Stimulated activated CD8-positive, alpha-beta memory T cell treated with anti-CD3 and anti-CD28 coated beads, Interleukin-7, amount 100 ng/mL, for 48 hours (primary cell): ENCODE measurements at places on chromosomes 6 and 20.
A peak's percentile ranks its signal among the peaks of the same experiment; 100 is the strongest.

GRCh38 chr20:6091661-6092060 is 31.2 kb downstream of the FERMT1 start:
- no peak for DNase-seq

DNA sequence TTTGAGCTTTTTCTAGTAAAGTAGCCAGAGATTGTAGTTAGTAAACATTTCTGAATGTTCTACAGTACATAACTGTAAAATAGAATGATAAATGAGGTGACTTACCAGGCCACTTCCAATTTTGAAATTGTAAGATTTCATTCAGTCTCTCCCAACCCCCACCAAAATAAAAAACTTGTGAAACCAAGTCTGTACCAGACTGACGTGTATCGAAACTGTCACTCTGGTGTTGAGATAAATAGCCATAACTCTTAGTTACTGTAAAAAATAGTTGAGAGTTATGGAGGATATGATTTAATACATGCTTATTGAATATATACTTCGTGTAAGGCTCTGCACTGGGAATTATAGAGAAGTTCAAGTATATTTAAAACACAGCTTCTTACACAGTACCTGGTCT is 455.7 kb downstream of the PLCB1 start:
- no peak for DNase-seq

DNA sequence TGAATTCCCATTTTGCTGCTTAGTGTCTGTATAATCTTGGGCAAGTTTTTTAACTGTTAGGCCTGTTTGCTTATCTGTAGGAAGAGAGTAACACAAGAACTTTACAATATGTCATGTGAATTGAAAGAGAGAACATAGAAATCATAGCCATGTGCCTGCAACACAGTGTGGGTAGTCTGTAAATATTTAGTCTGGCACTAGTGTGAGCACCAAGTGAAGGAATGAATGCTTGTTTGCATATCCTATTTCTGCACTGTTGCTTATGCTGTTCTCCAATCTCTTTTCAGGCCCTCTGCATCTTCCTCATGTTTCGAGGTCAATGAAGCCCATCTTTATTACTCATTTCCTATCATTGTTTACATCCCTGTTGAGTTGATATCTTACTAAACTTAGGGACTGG is 49.2 kb downstream of the CBFA2T2 start:
- DNase-seq: no peak

- DNase-seq: no peak
Observed at GRCh38 chr6:36616893-36617521, 22.8 kb downstream of the SRSF3 start.

- DNase-seq: no peak
Observed at GRCh38 chr6:30829033-30829432, 55.3 kb upstream of the DDR1 start.

DNA sequence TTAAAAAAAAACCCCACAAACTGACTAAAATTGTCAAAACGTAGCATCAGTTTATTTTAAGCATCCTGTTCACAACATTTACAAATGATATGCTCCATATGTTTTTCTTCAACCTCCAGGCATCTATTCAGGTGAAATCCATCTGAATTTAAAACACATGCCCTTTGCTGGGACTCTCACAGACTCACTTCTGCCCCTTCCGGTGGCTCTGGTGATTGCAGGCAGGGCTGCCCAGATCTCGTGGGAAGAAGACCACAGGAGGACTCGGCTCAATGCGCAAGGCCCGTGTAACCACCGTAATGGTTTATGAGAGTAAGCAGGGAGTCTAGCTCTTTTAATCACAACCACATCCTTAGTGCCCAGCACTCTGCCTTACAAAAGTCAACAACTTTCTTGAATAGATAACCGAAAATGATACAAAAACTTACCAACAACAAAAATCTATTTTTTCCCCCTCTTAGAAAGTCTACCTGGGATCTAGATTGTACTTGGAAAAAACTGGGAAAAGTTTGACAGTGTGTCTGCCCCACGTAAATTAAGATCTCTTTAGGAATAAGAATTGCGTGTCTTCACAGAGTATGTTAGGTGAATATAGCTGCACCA is 139.1 kb downstream of the KIF16B start:
- DNase-seq: peak; percentile 25

GRCh38 chr20:62411479-62412193 is 4.6 kb upstream of the CABLES2 start:
- no peak for DNase-seq

- no peak for DNase-seq
Observed at GRCh38 chr6:150557043-150557599, 42.6 kb upstream of the PLEKHG1 start.

DNA sequence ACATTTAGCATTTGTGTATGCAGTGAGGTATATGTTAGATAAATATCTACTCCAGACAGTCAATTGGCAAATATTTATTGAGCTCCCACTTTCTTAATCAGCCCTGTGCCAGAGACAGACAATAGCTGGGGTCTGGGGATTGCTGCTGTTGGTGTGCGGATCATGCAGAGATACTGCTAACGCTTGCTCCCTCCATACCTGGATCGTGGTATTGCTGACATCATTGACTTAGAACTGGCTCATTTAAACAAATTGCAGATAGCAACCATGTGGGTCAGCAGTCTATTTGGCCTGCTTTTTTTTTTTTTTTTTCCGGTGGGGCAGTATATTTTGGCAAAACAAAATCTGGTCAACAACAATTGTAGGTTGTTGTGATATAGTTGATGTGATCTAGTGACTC is 9.5 kb downstream of the ARID1B start:
- no peak for DNase-seq

DNA sequence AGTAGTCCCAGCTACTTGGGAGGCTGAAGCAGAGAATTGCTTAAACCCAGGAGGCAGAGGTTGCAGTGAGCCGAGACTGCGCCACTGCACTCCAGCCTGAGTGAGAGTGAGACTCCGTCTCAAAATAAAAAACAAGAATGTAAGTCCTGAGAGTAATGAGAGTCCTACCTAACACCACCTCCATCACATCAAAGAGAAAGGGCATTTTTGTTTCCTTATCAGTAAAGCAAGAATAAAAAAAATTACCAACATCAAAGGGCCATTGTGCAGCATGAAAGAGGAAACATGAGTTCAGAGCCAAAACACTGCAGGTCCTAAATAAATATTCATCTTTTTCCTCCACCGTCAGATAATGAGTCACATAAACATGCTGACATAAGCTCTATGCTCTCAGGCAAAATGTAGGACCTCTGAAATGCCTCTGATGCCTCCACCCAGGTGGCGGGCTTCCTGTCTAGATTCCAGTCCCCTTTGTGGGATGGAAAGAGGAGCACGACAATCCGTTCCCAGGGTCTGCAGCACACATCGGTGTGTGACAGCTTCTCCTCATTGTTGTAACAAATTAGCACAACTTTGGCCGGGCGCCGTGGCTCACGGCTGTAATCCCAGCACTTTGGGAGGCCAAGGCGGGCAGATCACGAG is 7.2 kb downstream of the ATP9A start:
- no peak for DNase-seq

GRCh38 chr6:54217018-54217417 is 91.2 kb upstream of the TINAG start:
- no peak for DNase-seq

GRCh38 chr6:163984124-163984936 is 569.8 kb downstream of the QKI start:
- DNase-seq: no peak

GRCh38 chr6:31558631-31559500 is 11.5 kb downstream of the NFKBIL1 start:
- no peak for DNase-seq

DNA sequence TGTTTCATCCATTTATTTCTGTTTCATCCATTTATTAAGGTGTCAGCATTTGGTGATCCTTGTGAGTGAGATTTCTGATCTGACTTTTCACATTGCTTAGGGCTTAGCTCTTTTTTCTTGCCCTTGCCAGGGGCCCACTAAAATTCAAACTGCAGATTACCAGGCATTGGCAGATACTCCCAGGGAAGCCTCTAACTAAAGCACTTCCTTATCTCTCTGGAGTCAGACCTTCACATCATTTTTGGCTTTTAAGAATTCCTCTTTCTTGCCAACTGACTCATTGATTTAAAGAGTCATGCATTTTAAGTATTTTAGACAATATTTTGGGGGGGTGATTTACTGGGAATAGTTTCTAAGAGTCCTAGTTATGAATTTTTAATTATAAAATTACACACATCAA is 2.6 kb upstream of the WFDC8 start:
- DNase-seq: no peak

DNA sequence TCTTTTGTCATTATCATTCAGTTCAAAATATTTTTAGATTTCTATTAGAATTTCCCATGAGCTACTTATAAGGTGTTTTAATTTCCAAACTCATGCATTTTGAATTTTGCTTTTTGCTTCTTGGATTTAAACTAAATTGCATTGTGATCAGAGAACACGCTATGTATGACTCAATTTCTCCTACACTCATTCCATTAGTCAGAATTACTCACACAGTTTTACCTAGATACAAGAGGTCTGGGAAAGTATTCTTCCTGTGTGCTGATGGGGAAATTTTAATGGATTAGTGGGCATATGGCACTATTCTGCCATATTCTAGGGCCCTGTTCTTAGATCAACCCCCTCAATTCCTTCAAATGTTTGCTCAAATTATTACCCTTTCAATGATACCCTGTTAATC is 49.9 kb upstream of the BMP5 start:
- no peak for DNase-seq

DNA sequence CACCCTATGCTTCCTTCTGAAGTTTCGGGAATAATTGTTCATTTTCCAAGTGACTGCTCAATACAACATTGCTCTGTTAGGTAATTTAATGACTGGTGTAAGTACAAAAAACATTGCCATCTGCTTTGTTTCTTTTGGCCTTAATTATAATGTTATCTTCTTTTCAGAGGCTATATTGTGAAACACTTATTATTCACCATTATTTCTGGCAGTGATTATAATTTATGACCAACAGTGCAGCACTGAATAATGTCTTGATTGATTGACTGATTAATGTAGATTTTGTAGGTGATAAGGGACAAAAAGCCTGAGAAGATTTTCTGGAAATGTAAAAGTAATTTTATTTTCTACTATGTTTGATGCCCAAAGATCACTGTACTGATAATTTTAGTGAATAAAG is 377.7 kb downstream of the PLCB1 start:
- no peak for DNase-seq

DNA sequence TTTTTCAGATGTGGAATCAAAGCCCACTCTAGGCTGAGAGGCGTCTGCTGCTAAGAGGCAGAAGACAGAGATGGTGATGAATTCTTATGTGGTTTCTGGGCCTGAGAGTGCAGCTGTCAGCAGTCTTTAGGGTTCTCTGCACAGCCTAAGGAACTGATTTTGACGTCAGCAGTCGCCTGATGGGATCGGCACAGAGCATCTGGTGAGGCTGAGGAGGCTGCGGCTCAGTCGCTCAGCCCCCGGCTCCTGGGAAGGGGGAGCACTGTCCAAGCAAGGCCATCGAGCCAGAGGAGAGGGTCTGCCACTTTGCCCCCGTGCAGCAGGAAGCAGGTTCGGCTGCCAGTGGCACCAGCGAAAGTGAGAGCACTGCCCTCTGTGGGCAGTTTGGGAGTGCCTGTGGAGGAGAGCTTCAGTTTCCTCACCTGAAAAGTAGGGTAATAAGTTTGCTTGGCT is 92.5 kb downstream of the TCP11 start:
- DNase-seq: no peak

DNA sequence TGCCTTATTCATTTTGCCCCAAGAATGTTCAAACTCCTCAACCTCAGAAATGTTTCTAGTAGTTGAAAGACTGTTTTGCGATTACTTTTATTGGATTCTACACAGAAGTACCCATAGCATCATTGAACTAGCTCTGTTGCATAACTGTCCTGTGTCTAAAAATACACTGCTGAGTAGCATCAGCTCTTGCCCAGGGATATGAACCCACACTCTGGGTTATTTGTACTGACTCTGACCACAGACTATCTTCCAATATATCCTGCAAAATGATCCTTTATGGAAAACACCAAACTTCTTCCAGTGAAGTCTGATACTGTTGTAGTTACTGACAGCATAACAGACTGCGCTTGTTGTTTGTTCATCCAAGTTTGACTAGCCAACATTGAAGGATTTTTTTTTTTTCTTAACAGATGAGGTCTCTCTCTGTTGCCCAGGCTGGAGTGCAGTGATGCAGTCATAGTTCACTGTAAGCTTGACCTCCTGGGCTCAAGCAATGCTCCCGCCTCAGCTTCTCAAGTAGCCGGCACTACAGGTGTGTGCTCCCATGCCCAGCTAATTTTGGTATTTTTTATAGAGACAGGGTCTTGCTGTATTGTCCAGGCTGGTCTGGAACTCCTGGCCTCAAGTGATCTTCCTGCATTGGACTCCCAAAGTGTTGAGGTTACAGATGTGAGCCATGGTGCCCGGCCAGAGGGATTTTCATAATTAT is 49.9 kb downstream of the TULP4 start:
- no peak for DNase-seq

DNA sequence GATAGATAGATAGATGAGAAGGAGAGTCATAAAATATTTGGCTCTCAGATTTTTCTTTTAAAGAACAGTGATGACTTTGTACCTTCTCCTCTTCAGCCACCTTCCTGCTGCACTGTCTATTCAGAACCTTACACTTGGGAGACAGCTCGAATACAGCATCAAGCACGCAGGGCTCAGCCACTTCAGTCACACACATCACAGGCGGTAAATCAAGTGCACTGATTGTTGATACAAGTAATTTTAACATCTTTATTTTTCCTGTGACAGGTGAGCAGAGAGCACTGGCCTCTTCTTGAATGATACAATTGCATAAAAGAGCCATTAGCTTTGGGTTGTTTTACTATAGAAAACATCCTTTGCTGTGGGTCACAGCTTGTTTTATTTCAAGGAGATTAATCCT is 1118.5 kb upstream of the EYS start:
- no peak for DNase-seq

DNA sequence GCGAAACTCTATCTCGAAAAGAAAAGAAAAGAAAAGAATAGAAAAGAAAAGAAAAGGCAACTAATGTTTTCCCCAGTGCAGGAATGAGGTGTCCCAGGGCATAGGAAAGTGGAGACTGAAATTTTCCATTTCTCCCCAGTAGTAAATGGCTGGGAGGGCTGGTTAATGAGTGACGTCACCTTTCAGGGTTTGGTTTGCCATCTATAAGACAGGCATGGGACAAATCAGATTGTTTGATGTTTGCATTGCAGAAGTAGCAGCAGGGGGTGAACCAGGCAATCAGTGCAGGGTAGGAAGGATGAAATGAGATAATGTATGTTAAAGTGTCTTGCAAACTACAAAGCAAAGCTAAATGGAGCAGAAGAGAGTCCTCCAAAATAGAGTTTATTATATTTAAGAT is 533.4 kb downstream of the PKHD1 start:
- DNase-seq: no peak

- no peak for DNase-seq
Observed at GRCh38 chr6:144697369-144697760, 412.2 kb downstream of the UTRN start.

DNA sequence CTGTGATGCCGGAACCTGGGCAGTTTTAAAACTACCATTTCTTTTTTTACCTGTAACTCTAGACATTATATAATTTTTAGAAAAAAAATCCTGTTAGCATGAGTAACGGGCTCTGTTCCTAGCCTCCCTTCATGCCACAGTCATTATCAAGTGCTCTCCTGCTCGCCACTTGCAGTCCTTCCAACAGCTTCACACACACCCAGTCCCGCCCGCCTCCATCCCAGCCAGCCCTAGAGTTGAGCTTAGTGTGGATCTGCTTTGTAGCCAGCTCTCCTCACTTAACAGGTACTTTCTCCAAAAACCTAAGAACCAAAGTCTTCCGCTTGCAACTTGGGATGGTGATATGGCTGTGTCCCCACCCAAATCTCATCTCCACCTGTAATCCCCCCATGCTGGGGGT is 51.5 kb downstream of the EZR start:
- DNase-seq: no peak
